Glutamatergic neuron (in vitro differentiated cells): ENCODE measurements at places on chromosomes 12 and 14. TPM values are rescaled to one million over a fixed set of nuclear protein-coding genes. Genes with fewer than 3 reads are reported as not detected.
A peak's percentile ranks its signal among the peaks of the same experiment; 100 is the strongest.

Gene KERA
- total RNA-seq: not detected

Gene DENND5B
- total RNA-seq: 45.6 TPM

Gene ZNF385A
- total RNA-seq: 26.6 TPM

Gene TBC1D30
- 15.2 TPM for total RNA-seq

GRCh38 chr12:71430756-71431155, 8.8 kb upstream of the LGR5 start:
- no peaks in the 10 kb centered on the region for H3K27me3 ChIP-seq
- H3K27ac ChIP-seq: no peak overlapping the region
- H3K4me3 ChIP-seq: no peak overlapping the region
- peaks cover 23% of the 10 kb centered on the region for H3K36me3 ChIP-seq
- H3K4me1 ChIP-seq: no peaks in the 10 kb centered on the region

DNA sequence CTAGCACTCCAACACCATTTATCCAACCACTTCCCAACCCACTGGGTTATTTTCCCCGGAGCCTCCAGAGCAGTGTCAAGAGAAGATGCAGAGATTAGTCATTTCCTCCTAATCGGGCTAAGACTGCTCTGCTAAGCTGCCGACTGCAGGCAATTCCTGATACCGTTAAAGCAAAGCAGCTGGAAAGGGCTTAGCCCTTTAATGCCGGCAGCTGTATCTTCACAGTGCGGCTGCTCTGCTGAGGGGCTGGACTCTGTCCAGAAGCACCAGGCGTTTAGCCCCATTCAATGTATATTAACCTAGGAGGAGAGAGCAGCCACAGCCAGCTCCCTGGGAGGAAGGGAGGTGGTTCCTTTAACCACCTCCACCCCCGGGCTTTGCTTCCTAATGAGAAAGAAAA, 11.1 kb downstream of the AQP6 start:
- peaks cover 75% of the 10 kb centered on the region for H3K4me1 ChIP-seq
- peak overlapping the region; percentile 48 for H3K4me3 ChIP-seq
- H3K36me3 ChIP-seq: no peaks in the 10 kb centered on the region
- no peak for DNase-seq
- peaks cover 15% of the 10 kb centered on the region for H3K27me3 ChIP-seq
- peak overlapping the region; percentile 97 for H3K27ac ChIP-seq

GRCh38 chr14:61091657-61092273, 110.7 kb downstream of the SLC38A6 start:
- no peak overlapping the region for H3K27ac ChIP-seq
- H3K4me1 ChIP-seq: peaks cover 5% of the 10 kb centered on the region
- no peak overlapping the region for H3K4me3 ChIP-seq
- no peak for DNase-seq
- peaks cover 2% of the 10 kb centered on the region for H3K27me3 ChIP-seq
- no peaks in the 10 kb centered on the region for H3K36me3 ChIP-seq

GRCh38 chr12:72278894-72279293, 6.7 kb downstream of the TRHDE start:
- H3K27ac ChIP-seq: no peak overlapping the region
- H3K4me3 ChIP-seq: no peak overlapping the region
- no peaks in the 10 kb centered on the region for H3K36me3 ChIP-seq
- DNase-seq: no peak
- H3K4me1 ChIP-seq: peaks cover 19% of the 10 kb centered on the region

DNA sequence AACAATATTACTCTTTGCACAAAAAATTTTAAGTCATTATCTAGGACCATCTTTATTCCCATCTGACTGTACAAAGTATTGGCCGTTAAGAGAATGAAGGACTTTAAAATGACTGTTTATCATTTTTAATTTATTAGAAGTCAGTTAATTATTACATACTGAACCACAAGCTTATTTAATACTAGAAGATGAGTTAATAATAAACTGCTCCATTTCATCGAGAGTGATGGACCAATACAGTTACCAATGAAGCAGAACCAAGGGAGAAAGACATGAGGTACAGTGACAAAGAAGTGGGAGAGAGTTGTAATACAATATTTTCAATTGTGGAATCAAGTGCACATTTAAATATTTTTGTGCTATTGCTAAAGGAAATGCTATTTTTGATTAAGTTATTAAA, 83.3 kb downstream of the PTPRO start:
- no peaks in the 10 kb centered on the region for H3K4me1 ChIP-seq
- no peaks in the 10 kb centered on the region for H3K36me3 ChIP-seq
- H3K27me3 ChIP-seq: no peaks in the 10 kb centered on the region
- H3K27ac ChIP-seq: no peak overlapping the region
- DNase-seq: no peak
- H3K4me3 ChIP-seq: no peak overlapping the region
